ENCODE measurements at places on chromosomes 4 and X.

GRCh38 chr4:59060002-59060846 lies 1950.0 kb upstream of the IGFBP7 start:
- DNase-seq, result no peak

GRCh38 chr4:107197121-107197520 lies 161.0 kb upstream of the DKK2 start:
- DNase-seq, result no peak

DNA sequence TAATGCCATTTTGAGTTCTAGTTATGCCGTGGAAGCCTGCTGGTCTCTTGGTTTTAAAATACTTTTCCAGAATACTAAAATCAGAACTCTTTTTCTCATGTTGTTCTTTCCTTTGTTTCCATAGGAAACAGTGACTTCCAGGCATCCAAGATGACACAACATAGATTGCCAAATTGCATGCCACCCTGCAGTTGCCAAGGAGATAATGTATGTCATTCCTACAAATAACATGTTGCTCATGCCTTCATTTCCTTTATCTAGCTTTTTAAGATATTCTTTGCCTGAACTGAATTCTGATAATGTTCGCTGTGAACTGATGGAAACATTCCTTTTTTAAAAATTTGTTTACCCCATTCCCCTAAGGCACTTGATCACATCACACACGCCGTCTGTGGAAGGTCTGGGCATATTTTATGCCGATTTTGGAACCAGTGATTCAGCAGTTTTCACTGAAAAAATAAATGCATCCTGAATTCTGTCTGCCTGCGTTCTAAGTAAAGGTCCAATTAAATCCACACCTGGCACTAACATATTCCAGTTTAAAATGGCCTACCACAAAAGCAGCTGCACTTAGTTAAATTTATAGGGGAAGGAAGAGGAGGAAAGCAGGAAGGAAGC lies 38.0 kb upstream of the COX7B2 start:
- no peak for DNase-seq

GRCh38 chrX:76183289-76184049 lies 10.6 kb downstream of the PBDC1 start:
- no peak for DNase-seq

DNA sequence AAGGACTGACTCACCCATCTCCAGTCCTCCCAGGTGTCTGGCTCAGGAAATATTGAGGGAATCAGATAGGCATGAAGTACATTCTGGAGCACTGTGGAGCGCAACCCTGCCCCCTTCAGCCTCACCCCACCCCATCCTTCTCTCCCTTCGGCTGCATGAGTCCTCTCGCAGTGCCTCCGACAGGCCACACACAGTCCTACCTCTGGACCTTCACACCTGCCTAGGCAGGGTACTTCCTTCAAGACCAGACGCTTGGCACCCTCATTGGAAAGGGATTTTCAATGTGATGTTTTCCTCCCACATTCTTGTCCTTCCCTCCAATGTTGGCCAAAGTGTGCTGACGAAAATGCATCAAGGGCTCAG lies 26.8 kb upstream of the PPP2R2C start:
- no peak for DNase-seq

DNA sequence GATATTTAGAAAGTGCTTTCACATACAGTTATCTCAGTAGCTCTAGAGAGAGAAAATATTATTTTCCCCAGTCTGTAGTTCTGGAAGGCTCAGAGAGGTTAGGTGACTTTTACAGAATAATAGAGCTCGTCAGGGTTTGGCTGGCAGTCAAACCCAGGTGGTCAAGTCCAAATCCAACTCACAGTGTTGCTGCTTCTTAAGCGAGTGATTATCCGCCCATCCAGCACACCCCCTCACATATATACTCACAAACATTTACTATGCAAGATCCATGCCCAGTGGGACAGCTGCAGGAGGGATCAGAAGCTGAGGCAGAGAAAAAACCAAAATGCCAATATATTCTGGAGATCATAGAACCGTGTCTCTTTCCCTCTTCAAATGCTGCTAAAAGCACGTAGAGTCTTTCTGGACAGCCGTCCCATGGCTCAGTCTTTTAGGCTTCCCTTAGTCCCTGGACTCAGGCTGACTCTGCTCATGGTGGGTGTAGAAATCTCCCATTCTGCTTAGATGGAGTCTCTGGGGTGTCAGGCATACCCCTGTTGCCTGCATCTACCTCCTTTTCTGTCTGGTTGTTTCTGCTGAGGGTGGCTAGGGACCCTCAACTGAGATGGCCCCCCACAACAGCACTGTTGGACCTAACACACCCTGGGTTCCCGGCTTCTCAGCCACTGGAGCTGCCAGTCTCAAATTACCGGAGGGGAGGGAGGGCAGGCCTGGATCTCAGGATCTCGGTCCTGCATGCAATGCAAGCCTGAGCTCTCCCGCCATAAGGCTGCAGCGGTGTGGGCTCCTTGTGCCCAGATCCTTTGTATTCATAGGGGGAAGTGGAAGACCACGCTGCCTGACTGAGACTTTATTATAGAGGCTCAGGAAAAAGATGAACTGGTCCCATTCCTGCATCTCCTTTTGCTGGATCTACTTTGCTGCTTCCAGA lies at the start of gene CHRNA9:
Gene CHRNA9, plus strand, starts transcription at position 743 of the 934 bp plus-strand sequence. Its CDS starts 135 bp downstream, at position 878.
- no peak for DNase-seq

DNA sequence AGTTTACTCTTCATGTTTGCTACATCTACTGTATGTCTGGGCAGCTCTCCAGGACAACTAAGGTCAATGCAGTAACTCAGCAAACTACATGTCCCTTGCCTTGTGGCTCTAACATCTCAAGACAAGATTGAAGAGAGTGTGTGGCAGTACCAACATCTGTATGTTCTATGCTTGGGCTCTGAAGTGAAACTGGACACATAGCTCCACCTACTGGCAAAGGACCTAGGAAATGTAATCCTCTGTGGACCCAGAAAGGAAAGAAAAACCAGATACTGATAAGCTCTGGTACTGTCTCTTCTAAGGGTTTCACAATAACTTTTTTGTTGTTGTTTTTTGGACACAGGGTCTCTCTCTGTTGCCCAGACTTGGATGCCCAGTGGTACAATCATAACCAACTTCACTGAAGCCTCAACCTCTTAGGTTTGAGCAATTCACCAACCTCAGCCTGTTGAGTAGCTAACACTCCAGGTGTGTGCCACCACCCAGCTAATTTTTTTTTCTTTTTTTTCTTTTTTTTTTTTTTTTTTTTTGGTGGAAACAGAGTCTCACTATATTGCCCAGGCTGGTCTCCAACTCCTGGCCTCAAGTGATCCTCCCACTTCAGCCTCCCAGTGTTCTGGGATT lies 64.1 kb downstream of the QDPR start:
- DNase-seq, result no peak

DNA sequence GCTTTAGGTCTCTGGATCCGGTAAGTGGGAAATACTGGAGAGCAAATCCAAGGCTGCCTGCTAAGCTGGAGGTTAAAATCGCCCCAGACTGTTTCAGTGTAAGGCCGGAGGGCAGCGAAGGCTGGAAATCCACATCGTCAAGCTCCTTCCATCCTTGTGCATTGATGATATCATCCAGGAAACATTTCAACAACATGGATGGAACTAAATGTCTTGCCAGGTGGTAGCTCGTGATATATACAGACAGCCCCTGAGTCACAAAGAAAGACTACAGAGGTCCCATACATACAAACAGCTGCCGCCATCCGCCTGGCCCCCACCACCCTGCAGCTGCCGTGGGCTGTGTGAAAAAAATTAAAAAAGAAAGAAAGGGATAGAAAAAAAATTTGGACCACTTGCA lies 148.9 kb upstream of the RBPJ start:
- no peak for DNase-seq

GRCh38 chr4:114603497-114603896 lies 4.9 kb downstream of the UGT8 start:
- DNase-seq, result no peak

DNA sequence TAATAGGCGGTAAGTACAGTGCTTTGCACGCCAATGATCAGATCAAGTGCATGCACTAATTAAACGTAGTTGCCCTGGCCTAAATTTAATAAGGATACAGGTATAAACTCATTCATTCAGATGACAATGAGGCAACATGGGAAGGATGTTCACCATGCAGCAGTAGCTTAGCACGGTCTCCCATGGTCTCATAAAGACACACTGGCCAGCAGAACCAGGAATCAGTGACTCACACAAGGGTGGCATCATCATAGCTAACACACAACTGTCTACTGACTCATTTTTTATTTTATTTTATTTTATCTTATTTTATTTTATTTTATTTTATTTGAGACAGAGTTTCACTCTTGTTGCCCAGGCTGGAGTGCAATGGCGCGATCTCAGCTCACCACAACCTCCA lies 42.7 kb downstream of the TMEM156 start:
- DNase-seq, result no peak

DNA sequence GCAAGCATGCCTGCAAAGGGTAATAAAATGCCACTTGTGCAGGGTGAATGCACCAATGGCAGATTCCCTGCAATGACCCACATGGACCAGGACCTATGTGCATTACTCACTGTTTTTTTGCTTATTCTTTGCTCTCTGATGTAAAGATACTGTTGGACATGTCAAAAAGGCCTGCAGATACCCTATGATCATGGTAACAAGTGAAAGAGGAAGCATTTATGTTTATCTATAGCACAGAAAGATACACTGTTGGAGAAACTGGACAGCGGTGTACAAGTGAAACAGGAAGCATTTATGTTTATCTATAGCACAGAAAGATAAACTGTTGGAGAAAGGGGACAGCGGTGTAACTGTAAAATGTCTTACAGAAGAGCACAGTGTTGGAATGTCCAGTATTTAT lies 127.5 kb downstream of the PAPSS1 start:
- DNase-seq, result no peak

GRCh38 chrX:69031971-69032391 lies 133.3 kb downstream of the PJA1 start:
- DNase-seq, result no peak

DNA sequence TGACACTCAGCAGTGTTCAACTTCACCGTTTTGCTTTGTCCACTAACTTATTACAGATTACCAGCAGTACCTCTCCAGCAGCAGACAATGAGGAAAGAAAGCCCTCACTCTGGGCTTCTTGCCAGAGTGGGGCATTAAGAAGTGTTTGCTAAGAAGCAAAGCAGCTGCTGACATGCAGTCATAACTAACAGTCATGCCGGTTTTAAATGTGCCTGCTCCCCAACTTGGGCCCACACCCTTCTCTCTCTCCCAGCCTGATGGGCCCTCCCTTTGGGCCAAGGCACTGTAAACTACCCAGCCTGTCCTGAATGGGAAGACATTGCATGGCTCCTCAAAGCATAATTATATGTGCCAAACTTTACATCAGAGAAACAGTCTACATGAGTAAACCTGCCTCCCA lies 54.6 kb upstream of the HHIP start:
- peak; percentile 7 for DNase-seq

- no peak for DNase-seq
Measured at GRCh38 chr4:165309456-165309855, 18.0 kb upstream of the MSMO1 start.

GRCh38 chr4:6595897-6596537 lies 21.0 kb downstream of the MAN2B2 start:
- no peak for DNase-seq

- no peak for DNase-seq
Measured at GRCh38 chrX:24055043-24055356, 244 bp downstream of the EIF2S3 start.

DNA sequence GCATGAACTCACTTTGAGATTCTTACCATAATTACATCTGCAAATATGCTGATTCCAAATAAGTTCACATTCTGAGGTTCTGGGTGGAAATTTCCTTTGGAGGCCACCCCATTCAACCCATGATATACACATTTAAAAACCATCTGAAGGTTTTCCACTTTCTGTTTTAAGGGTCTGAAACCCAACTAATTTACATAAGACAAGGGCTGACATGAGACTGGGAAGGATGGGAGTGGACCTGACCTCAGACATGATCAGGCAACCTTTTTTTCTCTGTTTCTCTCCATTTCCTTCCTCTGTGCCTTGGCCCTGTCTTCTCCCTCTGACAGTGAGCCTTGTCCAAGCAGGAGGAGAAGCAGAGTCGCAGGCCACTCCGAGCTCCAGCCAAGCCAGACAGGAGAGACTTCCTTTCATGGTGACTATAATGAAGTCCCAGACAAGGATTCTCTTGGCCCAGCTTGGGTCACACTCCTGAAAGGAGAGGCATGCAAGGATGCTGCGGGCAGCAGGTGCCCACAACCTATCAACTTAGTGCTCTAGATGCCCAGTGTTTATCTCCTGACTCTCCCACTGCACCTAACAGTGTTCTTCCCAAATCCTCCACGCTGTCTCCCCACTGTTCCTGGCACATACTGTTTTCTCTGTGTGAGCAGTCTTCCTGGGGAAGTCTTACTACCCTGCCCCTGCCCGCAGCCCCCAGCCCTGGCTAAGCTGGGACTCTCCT lies 39.9 kb downstream of the MSX1 start:
- DNase-seq, result no peak

DNA sequence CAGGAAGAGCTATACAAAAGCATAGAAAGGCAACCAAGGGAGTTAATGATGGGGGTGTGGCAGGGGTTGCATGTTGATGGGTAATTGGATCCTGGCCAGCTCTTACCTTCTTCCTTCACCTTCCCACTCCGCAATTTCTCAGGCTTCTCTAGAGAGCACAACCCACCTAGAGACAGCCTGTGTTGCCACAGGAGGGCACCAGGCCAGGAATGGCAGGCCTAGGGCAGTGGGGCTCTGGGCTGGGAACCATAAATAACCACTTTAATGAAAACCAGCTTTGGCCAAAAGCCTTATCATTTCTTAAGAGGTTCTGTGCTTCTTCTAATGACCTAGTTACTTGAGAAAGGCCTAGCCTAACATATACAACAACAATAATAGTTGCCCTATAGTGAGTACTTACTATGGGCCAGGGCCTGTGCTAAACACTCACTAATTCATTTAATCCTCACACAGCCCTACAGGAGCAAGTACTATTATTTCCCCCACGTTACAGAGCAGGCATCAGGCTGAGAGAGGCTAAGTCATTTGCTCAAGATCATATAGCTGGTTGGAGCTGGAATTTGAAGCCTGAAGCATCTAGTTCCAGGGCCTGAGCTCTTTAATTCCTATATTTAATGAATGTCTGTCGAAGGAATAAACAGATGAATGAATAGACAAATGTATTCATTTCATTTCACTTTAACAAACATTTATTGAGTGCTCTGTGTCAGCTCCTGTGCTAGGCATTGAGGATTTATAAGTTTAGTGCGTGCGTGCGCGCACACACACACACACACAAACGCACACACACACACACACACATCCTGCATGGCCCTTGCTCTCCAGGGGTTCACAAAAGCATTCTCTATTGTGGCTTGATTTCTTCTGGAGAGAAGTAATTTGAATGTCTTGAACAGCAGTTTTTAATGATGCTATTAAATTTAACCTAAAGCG lies 66.8 kb downstream of the RTL9 start:
- no peak for DNase-seq

GRCh38 chr4:145694929-145695328 lies 15.0 kb downstream of the C4orf51 start:
- no peak for DNase-seq

GRCh38 chrX:153416781-153417450 lies 5.6 kb downstream of the ZFP92 start:
- DNase-seq, result no peak

GRCh38 chr4:8649631-8650361 lies 57.2 kb downstream of the CPZ start:
- DNase-seq, result no peak

GRCh38 chr4:107991945-107992630 lies 2.4 kb downstream of the HADH start:
- no peak for DNase-seq

All from amygdala (tissue), 56 donors.